ENCODE measurements at places on chromosomes 5 and 9.

DNA sequence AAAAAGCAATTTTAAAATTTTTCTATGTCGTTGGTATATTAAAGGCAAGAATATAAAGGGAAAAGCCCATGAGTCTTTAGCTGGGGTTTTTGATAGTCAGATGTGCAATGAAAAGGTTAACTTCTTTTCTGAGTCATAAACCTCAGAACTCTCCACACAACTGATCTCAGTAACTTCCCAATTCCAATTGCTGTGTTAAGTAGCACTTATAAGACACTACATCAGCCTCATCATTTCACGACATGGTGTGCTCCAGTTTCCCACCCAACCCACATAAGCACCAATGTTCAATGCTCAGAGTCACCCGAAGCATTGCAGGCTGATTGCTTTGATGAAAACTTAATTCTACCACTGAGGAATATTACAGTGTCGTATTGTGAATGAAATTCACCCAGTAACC is 155.8 kb downstream of the TSSK1B start:
- no peak for DNase-seq

DNA sequence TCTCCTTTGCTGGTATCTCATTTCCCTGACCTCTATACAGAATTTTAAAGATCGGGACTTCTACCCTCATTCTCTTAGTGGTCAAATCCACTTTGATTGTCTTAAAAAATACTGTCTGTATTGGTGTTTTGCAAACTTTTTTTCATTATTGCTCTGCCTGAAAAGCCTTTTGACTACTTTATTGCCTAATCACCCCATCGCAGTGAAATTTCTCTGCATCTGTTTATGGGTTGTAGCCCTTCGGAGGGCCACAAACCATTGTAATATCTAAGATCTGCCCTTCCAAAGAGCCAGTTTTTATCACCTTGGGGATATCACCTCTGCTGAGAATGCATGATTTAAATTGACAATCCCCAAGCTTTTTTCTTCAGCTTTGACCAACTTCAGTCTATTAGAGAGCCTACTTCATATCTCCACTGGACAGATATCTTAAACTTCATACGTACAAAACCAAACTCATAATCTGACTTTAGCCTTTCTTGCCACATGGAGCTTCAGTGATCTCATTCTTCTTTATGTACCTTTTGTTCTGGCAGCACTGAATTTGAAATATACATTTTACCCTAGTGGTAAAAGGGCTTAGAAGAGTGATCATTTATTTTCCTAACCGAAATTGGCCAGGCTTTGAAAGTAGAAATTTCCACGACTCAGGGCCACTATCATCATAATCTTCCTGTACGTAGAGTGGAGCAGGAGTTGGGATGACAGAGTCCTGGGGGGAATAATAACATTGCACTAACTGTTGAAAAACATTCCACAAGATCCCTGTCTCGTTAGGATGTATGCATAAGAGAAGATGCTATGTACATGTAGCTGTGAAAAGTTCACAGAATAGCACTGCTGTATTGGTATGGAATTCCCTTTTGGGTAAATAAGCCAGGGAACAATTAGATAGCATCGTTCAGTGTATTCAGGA is 21.4 kb downstream of the KIF2A start:
- no peak for DNase-seq

- no peak for DNase-seq
Observed at GRCh38 chr5:139207297-139208000, 9.3 kb upstream of the SIL1 start.

GRCh38 chr5:116303340-116303739 is 218.5 kb downstream of the COMMD10 start:
- no peak for DNase-seq

DNA sequence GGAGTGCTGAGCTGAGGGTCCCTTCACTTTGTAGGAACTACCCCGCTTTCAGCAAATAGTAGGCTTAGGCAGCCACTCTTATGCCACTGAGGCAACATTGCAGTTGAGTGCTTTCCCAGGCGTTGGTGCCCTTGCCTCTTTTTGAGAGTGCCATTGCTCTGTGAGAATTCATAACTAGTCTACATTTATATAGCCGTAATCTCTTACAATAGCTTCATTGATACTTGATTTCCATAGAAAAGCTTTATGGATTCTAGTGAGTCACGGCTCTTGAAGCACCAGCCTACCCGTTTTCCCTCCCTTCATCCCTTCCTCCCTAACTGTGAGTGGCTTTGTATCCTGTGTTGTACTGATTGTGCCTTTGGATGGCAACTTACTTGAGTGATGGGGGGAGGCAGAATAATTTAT is 283.9 kb downstream of the AOPEP start:
- no peak for DNase-seq

All from CD4-positive, alpha-beta T cell treated with Interleukin-17A for 1 hour (primary cell).